ENCODE measurements at places on chromosomes 5 and 9. TPM values are rescaled to one million over a fixed set of nuclear protein-coding genes. Genes with fewer than 3 reads are reported as not detected.

DNA sequence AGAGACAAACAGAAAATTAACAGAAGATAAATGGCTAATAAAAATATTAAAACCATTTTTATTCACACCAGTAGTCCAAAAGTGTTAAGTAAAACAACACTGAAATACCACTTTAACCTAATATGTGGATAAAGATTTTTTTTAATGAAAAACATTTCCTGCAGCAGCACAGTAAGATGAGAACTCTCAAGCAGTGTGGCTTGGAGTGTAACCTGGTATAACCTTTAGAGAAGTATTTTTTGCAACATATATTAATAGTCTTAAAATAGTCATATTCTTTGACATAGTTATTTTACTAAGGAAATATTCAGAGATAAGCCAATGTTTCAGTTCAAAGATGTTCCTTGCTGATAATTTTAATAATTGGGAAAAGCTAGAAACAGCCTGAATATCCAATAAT is 644.4 kb downstream of the PDE4D start:
- DNase-seq, result no peak

DNA sequence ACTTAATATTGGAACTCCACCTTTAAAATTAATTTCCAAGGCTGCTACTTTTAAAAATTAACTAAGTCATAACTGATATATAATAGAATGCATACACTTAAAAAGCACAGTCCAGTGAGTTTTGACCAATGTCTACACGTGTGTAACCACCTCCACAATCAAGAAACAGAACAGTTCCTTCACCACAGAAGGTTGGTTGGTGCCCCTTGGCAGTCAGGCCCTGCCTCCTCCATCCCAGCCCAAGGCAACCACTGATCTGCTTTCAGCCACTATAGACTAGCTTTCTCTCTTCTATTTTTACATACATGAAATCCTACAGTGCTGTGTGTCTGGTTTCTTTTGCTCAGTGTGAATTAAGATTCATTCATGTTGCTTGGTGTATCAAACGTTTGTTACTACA is 215.2 kb downstream of the CRB2 start:
- DNase-seq, result no peak

DNA sequence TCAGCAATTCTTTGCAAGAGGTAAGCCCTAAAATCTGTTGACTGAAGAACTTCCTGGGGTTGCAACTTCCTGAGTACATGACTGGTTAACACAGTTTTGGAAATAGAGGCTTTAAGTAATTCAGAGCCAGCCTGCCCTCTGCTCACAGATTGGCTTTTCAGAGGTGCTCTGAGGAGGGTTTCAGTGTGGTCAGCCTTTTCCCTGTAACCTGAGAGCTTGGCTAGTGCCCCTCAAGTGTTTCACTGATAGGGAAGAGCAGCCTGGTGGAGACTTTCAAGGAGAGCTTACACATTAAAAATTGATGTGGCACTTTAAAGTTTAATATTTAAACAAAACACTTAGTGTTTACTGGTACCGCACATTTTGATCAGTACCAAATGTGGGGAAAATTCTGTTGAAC is 56.7 kb upstream of the FOXB2 start:
- DNase-seq, result no peak

DNA sequence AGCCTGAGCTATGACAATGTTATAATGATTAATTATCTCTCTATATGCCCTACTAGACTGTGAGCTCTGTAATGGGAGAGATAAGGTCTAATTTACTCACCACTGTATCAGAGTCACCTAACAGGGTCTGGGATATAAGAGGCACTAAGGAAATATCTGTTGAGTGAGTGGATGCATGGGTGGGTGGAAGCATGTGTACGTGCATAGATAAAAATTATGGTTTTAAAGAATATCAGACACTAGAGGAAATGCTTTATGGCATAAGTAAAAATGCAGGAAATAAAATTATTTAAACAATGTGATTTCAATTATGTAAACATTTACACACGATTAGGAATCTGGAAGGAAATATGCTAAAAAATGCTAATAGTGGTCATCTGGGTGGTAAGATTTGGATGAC is 137.8 kb downstream of the SPOCK1 start:
- no peak for DNase-seq

DNA sequence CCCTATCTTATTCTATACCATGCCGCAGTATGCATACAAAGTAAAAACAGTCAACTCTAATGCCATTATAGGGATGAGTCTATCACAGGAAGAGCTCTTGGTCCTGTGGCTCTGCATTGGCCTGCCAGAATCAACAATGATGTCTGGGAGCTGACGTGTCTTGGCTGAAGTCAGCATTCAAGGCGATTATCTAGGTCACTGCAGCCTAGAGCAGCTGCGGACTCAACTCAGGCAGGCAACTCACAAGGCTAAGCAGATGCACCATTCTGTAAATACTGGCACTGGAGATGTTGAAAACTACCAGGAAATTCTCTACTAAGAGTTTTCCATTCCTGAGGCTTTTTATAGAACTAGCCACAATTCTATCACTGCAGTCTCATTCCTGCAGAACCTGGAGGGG is 13.3 kb downstream of the SPATA9 start:
- no peak for DNase-seq

APBA1 gene
- total RNA-seq, result 6.7 TPM

TAS2R1 gene
- total RNA-seq, result not detected
